ENCODE measurements at places on chromosomes 1 and 21.

DNA sequence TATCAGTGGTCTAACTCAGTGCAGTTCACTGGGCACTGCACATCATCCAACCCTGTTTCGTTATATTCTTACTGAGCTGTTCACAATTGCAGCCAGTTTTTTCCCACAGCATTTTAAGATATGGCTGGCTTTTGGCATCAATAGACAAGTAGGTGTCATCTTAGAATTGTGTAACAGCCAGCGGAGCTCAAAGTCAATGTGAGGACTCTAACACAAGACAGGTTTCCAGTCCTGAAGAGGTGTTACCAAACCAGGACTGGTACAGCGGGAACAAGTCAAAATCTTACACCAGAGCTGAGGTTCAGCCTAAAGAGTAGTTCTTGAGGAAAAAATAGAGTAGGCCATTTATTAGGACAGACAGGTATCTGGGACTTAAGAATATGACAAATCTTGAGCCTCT, 313.3 kb downstream of the SEC16B start:
- DNase-seq, result no peak

DNA sequence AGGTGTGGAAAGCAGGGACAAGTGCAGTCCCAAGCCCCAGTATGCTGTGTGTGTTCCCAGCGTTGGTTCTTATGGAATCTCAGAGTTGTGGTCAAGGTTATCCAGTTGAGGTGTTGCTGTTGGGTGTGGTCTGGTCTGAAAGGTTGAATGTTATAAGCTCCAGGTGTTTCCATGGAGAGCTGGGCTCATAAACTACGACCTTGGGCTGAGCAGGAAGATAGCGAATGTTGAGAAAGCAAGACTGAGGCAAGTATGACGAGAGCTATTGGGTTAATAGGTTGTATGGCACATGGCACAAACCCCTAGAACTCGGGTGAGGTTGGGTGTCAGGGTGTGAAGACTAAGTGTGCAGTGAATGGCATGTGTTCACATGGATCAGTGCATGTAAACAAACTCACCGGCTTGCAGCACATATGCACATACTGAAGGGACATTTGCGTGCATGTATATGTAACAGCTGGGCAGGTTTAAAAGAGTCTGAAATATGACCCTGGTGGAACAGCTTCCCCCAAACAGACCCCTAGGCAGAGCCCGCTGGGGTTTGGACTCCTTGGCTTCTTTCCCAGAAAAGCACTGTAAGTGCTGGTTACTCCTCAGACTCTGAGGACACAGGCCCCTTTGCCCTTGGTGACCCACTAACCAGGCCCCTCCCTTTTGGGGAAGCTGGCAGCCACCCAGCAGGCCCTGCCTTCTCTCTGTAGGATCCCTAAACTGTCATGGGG, 117.5 kb downstream of the NAV1 start:
- no peak for DNase-seq

- DNase-seq, result peak; percentile 56
Observed at GRCh38 chr1:222331340-222331739, 216.6 kb downstream of the HHIPL2 start.

GRCh38 chr1:164511001-164511705, 47.8 kb upstream of the PBX1 start:
- no peak for DNase-seq

- DNase-seq, result no peak
Observed at GRCh38 chr1:3945916-3946840, 46.1 kb upstream of the C1orf174 start.

DNA sequence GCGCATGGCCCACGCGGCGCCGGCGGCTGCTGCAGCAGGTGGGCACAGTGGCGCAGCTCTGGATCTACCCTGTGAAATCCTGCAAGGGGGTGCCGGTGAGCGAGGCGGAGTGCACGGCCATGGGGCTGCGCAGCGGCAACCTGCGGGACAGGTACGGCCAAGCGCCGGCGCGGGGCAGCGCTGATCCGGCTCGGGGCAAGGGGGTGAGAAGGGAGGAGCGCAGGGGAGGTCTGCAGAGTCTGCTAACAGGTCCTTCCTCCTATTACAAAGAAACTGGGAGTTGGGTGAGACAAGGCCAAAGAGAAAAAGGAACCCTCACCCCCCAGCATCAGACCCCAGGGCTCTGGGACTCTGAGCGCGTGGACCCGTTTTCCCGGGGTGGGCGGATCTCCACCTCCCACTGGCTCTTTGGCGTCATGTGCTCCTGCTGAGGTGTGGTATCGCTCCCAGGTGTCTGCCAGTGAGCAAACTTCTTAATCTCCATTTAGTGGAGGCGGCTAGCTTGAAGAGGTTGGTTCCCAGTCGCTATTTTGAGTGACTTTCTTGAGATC, 431 bp downstream of the MTARC1 start:
- no peak for DNase-seq

DNA sequence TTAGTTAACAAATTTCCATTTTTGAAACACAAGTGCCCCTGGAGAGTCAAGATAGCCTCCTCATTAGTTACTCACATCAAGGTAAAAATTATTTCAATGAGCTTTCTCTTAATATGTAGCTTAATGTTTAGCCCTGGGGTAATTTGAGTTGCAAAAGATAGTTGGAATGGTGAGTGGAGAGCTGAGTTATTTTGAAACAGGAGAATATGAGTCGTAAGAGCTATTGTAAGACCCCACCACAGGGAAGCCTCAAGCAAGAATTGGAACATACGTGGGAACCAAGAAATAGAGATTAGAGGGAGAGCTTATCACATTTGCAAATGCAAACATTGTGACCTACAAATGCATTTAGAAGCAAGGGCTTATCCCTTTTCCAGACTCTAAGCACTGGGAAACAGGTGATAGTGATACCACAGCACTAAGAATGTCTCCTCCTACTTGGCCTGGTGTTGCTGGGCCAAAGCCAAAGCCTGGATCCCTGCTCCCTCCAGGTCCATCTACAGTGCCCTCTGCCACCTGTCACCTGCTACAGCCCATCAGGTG, 635.1 kb downstream of the PTPRC start:
- DNase-seq, result no peak

DNA sequence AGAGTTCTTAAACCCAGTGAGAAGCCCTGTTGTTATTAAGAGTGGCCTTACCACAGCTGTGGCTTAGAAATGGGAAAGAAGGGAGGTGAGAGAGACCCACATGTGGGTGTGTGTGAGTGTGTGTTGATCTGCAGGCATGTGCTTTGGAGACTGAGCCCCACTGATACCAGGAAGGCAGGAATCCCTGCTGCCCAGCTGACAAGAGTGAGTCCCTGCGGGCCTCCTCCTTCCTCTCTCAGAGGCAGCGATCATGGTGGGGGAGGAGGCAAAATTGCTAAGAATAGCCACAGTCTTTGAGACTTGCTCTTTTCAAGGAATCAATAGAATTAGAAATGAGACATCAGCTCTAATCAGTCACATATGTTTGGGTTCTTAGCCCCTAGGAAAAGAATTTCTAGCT, 87.0 kb upstream of the WARS2 start:
- peak; percentile 67 for DNase-seq

- no peak for DNase-seq
Observed at GRCh38 chr1:119611701-119612113, 36.4 kb downstream of the ZNF697 start.

DNA sequence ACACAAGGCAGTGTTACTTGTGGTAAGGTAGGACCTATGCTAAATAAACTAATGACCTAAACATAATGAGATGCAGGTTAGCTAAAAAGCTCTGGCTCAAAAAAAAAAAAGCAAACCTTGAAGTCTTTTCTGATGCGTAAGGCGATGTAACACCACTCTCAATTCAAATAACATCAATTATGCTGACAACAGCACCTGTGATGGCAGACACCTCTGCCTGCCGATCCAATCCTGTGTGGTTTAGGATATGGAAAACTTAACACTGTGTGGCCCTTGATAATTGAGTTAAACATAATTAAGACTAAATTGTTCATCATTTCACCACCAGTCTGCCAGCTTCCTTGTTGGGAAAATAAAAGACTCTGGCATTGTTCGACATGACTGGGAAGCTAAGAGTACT, 9.1 kb downstream of the RPAP2 start:
- DNase-seq, result no peak

DNA sequence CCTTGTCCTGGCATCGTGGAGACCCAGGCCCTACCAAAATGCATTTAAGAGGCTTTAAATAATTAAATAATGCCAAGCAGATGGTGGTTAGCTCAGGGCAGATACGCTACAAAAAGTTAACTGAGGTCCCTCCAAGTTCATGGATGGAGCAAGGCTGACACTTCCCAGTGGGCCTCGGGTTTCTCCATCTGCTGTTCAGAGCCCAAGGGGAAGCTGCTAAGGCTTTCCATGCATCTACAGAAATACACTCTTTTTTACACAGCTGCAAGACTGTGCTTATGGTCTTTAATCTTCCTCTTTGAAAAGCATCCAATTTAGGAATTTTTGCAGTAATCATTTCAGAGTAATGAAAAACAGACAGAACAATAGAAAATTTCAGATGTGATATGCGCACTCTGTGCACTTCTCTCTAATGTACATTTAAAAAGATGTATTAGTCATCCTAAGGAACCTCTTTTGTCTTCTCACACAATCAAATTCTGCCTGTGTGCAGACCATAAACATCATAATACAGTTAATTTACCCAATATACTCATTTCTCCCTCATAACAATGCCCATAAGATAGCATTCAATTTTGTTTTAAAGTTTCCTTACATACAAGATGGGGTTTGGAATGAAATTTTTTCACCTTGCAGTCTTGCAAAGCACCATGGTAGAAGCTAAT, 173.2 kb upstream of the ATP1B1 start:
- no peak for DNase-seq

GRCh38 chr21:41374867-41375533, 13.2 kb downstream of the MX2 start:
- no peak for DNase-seq

DNA sequence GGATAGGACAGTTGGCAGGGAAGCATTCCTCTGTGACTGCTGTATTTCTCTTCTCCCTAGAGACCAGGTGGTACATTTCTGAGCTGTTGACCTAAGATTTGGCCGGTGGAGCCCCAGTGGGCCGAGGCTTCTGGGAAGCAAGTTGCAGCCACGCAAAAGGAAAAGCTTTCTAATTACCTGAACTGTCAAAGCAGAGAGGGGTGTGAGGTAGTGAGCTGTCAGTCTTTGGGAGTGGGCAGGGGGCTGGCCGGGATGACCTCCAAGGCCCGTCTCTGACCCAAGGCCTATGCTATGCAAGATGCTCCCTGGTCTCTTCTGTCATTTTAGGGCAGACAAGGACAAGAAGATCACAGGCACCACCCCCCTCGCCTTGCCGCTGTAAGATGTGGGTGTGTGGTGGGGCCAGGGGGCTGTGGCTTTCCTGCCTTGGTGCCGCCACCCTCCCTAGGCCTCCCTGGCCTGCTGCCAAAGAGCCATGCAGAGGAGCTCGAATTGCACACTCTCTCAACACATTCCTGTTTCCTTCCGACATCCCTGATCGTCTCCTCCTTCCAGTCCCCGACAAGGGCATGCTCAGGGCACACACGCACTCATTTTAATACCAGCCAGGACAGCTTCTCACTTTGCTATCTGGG, 7.7 kb downstream of the PADI1 start:
- DNase-seq, result peak; percentile 65

DNA sequence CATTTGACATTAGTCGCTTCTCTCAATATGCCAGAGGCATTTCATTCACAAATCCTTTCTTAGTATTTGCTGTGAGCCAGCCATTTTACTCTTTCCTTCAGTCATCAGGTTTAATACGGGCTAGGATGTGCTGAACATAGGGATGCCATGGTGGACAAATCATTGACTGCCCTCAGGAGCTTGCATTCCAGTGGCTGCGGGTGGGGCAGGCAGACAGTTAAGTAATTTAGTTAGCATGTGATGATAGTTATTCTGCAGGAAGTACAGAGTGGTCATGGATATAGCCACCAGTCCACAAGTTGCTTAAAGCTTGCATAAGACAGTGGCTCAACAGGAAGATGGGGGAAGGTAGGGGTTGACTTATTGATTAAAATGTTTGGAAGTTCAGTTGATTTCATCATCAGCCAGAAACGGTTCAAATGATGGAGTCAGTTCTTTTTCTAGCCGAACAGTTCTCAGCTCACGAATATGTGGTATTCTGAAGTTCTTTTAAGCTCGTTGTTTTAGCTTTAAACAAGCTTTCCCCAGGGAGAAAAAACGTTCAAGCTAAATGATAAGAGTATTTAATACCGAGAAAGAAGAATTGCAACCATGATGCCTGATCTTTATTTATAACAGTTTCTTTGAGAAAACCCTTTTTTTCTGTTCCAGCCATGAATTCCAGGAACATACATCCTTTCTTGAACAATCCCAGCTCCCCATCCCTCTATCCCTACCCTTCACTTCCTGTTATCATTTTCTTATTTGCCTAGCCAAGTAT, 1.4 kb downstream of the SLC22A15 start:
- DNase-seq, result peak; percentile 59
